ENCODE measurements at places on chromosomes 3 and 15.

GRCh38 chr3:101544161-101544850 is 17.4 kb upstream of the TRMT10C start:
- no peak for DNase-seq

DNA sequence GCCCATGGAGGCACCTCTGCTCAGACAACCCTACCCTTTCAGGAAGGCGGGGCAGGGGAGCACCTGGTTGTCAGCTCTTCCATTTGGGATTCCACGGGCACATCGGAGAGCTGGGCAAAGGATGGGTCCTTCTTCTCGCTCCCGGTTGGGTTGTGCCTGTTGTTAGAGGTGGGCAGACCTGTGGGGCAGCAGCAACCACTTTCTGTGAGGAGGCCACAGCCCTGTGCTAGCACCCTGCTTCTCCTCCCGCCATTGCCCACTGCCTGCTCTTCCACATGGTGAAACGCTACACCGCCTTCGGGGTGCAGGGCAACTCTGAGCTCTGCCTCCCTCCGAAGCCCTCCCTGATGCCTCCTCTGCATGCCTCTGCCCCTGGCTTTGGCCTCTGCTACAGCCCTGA is 7.0 kb upstream of the HHATL start:
- no peak for DNase-seq

DNA sequence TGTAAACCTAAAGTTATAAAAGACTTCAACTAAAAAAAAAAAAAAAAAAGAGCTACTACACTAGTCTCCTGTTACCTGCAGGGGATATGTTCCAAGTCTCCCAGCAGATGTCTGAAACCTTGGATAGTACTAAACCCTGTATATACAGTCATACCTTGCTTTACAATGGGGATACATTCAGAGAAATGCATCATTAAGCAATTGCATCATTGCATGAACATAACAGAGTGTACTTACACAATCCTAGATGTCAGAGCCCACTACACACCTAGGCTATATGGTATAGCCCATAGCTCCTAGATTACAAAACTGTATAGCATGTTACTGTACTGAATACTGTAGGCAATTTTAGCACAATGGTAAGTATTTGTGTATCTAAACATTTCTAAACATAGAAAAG is 119.1 kb downstream of the GMPS start:
- no peak for DNase-seq

- peak; percentile 44 for DNase-seq
Observed at GRCh38 chr3:64921281-64922065, 233.7 kb upstream of the ADAMTS9 start.

DNA sequence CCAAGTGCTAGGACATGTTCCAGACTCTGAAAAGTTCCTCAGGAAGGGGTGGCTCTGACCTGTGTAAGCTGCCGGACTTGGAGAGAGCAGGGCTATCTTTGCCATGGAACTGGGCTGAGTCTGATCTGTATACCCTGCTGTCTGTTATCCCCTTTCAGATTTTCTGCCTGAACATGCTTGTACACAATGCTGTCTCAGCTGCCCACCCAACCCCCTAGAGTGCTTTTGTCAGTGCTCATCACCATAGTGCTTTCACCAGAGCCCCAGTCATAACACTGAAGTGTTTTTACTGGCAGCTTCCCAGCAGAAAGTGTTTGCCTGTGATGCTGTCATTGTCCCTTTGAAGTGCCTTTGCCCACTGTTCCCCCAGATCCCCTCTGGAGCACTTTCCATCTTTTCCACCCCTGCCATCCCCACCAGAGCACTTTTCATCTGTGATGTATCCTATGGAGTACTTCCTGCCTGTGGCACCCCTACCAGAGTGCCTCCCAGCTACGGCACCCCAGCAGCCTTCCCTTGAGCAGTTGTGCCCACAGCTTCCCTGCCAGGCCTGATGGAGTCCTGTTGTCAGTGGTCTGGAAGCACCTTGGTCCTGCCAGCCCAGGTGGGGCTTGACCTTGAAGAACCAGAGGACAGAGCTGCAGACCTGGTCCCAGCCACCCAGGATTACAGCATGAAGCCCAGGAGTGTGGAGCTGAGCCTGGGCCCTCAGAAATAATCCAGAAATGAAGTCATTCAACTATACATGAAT is 397.7 kb downstream of the DIPK2A start:
- peak; percentile 15 for DNase-seq

- peak; percentile 93 for DNase-seq
Observed at GRCh38 chr3:81485444-81485865, 276.0 kb downstream of the GBE1 start.

DNA sequence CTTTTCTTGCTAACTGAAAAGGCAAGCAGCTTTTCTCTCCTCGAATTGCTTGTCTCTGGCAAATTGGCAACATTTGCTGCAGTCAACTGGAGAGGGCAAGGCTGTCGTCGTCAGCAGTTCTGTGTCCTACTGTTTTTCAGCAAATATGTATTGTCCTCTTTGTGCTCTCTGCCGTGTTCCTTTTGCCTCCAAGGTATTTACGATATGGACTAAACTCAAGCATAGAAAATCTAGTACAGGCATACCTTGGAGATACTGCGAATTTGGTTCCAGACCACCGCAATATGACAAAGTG is 558 bp upstream of the SLC30A4 start:
- DNase-seq = no peak

DNA sequence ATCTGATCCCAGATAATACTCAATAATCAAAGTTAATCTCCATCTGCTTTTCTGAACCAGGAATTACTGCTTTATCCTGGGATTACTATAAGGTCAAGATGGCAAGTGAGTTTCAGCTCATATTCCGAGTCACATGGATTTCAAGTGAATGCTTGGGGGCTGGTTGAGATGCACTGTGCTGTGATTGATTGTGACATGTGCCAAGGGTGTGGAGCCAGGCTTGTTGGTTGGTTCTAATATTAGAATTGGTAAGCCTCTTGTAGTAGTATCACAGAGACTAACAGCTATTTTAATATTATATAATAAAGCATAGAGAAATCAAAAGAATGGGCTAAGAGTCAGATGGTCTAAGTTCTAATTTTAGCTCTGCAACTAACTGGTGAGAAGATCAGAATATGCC is 74.2 kb upstream of the ICE2 start:
- no peak for DNase-seq

GRCh38 chr15:66884661-66885237 is 180.7 kb upstream of the SMAD3 start:
- DNase-seq = no peak

GRCh38 chr3:73319179-73319769 is 257.8 kb downstream of the EBLN2 start:
- peak; percentile 18 for DNase-seq

- DNase-seq = no peak
Observed at GRCh38 chr15:68488290-68488689, 56.3 kb upstream of the ITGA11 start.

DNA sequence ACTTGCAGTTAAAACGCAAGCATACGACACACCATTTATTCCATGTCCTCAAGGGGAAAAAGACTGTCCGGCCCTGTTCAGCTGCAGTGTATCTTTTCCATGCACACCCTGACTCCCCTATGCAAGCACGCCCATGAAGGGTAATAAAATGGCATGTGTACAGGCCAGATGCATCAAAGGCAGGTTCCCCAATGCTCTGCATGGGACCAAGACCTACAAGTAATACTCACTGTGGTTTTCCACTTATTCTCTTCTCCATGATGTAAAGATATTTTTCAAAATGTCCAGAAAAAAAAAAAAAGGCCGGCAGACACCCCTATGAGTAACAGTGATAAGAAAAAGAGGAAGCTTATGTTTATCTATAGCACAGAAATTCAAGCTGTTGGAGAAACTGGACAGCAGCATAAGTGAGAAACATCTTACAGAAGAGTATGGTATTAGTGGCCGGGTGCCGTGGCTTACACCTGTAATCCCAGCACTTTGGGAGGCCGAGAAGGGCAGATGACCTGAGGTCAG is 70.8 kb downstream of the MCF2L2 start:
- no peak for DNase-seq

DNA sequence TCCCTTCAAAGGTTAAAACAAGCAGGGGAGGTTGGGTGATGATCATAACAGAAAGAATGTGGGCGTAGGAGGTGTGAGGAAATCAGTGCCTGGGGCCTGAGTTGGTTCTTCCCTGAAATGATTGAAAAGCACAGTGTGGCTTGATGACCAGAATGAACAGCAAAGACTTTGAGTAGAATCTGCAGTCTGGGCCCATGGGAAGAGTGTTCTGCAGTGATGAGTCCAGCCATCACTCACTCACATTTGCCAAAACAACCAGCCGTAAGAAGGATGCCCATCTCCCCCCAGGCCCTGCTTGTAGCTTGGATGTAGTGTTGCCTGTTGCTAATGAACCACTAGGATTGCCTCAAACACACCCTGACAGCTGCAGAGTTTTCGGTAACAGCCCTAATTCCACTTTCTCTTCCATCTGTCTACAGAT is 67.9 kb downstream of the VGLL3 start:
- peak; percentile 84 for DNase-seq

DNA sequence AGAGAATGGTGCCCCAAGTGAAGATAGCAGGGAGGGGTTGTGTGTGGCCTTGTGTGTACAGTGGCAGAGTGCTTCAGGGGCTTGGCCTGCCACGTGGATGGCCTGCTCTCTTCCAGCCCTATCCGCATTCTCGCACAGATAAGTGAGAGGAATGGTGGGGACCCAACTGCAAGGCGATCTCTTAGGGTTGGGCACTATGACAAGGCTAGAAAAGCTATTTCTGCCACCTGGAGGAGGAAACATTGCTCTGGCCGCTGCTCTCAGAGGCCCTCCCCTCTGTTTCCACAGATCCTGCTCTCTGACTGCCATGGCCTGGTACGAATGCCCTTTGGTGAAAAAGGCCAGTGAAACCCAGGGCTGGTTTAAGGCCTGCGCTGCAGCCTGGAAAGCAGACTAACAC is 20.6 kb downstream of the EEFSEC start:
- no peak for DNase-seq

- no peak for DNase-seq
Observed at GRCh38 chr15:97470417-97470816, 490.1 kb upstream of the ARRDC4 start.

GRCh38 chr3:167653760-167654159 is at the start of gene WDR49:
WDR49 (minus strand) TSS chr3:167653942; CDS start chr3:167653425, 517 bp downstream.
- no peak for DNase-seq

- DNase-seq = peak; percentile 81
Observed at GRCh38 chr15:70879401-70879800, 12.8 kb downstream of the THAP10 start.

- no peak for DNase-seq
Observed at GRCh38 chr15:85584872-85585271, 204.5 kb downstream of the AKAP13 start.

DNA sequence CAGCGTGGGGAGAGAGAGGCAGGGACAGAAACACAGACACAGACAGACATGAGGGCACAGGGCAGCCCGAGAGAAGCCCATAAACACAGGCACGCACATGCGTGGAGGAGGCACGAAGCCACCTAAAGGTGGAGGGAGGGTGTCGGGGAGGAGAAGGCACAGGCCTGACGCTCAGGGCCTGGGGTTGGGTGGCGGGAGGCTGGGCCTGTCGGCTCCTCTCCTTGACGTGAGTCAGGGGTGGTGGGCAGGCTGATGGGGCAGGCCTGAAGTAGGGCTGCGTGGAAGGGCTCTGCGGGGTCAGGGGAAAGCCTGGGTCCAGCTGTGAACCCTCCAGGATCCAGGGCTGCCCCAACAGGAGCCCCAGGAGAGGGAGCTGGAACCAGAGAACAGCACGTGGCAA is 74.2 kb downstream of the EPHB3 start:
- no peak for DNase-seq

- DNase-seq = no peak
Observed at GRCh38 chr3:168088106-168088720, 7.5 kb downstream of the GOLIM4 start.

DNA sequence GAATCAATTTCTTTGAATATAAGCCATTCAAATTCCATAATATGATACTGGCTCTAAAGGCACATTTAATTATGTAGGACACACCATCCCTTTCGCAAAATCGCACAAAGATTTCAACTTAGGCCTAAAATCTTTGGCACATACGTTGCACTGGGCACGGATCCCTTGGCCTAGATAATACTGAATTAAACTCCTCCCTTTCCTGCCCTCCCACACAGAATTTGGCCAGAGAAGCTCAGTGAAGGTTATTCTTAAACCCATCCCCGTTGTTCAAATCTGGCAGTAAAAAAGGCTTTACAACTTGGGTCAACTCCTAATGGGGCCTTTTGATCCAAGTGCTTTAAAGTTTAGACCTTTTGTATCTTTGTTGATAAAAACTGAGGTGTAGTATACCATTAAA is 247.2 kb downstream of the PTPRG start:
- no peak for DNase-seq

DNA sequence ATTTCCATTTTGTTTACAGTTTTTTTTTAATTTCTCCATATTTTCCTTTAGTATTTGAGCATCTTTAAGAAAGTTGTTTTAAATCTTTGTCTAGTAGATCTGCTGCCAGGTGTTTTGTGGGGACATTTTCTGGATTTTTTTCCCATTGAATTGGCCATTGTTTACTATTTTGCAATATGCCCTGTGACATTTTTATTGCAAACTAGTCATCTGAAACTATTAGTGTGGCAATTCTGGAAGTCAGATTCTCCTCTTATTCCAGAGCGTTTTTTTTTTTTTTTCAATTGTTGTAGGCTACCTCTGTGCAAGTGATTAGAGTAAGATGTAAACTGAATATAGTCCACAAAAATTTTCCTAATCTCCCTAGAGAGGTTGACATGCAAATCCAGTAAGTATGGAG is 334.2 kb downstream of the PYDC2 start:
- no peak for DNase-seq

- DNase-seq = no peak
Observed at GRCh38 chr3:195010551-195011100, 260.3 kb downstream of the XXYLT1 start.

GRCh38 chr3:180633722-180634121 is 31.8 kb downstream of the TTC14 start:
- no peak for DNase-seq

DNA sequence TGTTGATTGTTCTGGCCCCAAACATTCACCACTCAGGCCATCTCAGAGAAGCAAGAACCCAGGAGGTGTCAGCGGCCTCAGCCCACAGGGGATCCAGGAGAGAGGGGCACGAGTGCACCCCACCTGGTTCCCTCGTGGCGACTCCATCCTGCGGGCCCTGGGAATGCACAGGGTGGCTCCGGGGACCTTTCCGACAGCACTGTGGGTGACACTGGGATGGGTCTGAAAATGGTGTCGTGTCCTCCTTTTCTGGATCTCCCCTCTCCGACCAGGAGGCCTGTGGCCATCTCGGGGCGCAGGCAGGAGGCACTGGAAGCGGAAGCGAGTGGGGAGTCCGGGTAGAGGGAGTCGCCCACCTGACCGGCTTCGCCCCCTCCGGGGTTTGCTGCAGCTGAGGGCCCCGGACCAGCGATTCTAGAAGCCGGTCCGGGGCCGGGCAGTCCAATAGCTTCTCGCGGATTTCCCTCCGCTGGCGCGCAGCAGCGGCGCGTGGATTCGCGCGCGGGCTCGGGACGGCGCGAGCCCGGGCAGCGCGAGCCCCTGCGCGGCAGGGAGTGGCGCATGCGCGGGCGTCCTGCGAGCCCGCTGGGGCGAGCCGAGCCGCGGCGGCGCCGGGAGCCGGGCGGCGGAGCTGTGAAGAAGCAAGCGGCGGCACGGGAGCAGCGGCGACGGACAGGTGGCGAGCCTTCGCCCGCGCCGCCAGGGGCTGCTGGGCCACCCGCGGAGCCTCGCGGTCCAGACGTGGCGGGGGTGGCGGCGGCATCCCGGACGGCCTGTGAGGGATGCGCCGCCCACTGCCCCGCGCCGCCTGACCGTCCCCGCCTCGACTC is at the start of gene DOCK3:
DOCK3 (plus strand) TSS at position 579 of the 830 bp plus-strand sequence. CDS start 337 bp downstream, outside the sequence.
- peak; percentile 37 for DNase-seq
